ENCODE measurements at places on chromosomes 5 and 9. TPM values are rescaled to one million over a fixed set of nuclear protein-coding genes. Genes with fewer than 3 reads are reported as not detected.

The SPINK4 gene
- total RNA-seq, result not detected

The PCDHGA10 gene
- total RNA-seq, result 9.7 TPM

The TNC gene
- total RNA-seq, result 1.0 TPM

The C9orf72 gene
- 56.8 TPM for total RNA-seq

The DDX4 gene
- total RNA-seq, result not detected

DNA sequence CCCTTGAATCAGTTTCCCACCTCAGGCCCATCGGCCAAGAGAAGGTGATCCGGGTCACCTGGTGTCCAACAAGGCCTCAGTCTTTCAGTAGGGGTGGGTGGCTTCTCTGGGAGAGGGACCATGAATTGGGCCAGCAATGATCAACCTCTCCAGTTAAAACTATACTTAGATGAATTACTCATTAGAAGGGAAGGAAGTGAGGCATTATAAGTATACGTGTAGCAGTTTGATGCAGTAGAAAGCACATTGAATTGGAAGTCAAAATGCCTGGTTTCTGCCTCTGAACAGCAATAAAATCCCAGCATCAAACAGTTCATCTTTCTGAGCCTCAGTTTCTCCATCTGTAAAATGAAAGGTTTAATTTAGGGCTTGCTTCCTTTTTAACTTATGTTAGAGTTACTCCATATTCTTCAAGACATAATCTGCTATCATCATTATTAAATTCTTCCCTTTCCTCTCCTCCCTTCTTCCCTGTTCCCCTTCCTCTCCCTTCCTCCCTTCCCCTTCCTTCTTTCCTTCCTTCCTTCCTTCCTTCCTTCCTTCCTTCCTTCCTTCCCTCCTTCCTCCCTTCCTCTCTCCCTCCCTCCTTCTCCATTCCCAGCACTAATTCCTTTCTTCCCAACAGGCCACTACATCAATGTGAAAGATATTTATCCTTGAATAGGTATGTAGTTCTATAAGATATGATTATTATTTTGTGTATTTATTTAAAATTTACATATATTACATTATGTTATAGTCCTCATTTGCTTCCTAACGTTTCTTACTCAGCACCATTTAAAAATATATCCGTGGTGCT, 18.6 kb upstream of the TMEM174 start:
- H3K4me3 ChIP-seq, result no peak overlapping the region
- H3K27ac ChIP-seq, result no peak overlapping the region
- H3K4me1 ChIP-seq, result peaks cover 26% of the 10 kb centered on the region
- no peak for DNase-seq
- no peaks in the 10 kb centered on the region for H3K36me3 ChIP-seq

- H3K4me3 ChIP-seq, result no peak overlapping the region
- no peaks in the 10 kb centered on the region for H3K36me3 ChIP-seq
- no peaks in the 10 kb centered on the region for H3K4me1 ChIP-seq
- no peak overlapping the region for H3K27ac ChIP-seq
Measured at GRCh38 chr9:78620303-78620702, 323.4 kb downstream of the PSAT1 start.

- DNase-seq, result peak; percentile 14
- no peak overlapping the region for H3K27ac ChIP-seq
- no peaks in the 10 kb centered on the region for H3K4me1 ChIP-seq
- H3K36me3 ChIP-seq, result no peaks in the 10 kb centered on the region
- H3K4me3 ChIP-seq, result no peak overlapping the region
- H3K27me3 ChIP-seq, result no peaks in the 10 kb centered on the region
Measured at GRCh38 chr9:38182321-38182720, 113.3 kb upstream of the SHB start.

GRCh38 chr5:10518347-10518746, 45.5 kb upstream of the ANKRD33B start:
- no peak for DNase-seq
- H3K4me3 ChIP-seq, result no peak overlapping the region
- peaks cover 11% of the 10 kb centered on the region for H3K4me1 ChIP-seq
- H3K36me3 ChIP-seq, result no peaks in the 10 kb centered on the region

- no peaks in the 10 kb centered on the region for H3K4me1 ChIP-seq
- H3K4me3 ChIP-seq, result no peak overlapping the region
- no peaks in the 10 kb centered on the region for H3K27me3 ChIP-seq
- no peak overlapping the region for H3K27ac ChIP-seq
- no peaks in the 10 kb centered on the region for H3K36me3 ChIP-seq
Measured at GRCh38 chr5:178757049-178757809, 26.8 kb upstream of the ZNF354A start.

GRCh38 chr5:133882846-133883245, 85.6 kb downstream of the C5orf15 start:
- no peak for DNase-seq
- H3K4me1 ChIP-seq, result no peaks in the 10 kb centered on the region
- H3K27me3 ChIP-seq, result no peaks in the 10 kb centered on the region

- peaks cover 6% of the 10 kb centered on the region for H3K4me1 ChIP-seq
- peak overlapping the region; percentile 51 for H3K27ac ChIP-seq
- peak; percentile 91 for DNase-seq
- no peak overlapping the region for H3K4me3 ChIP-seq
- H3K36me3 ChIP-seq, result peaks cover 37% of the 10 kb centered on the region
- no peaks in the 10 kb centered on the region for H3K27me3 ChIP-seq
Measured at GRCh38 chr5:179870403-179870903, 11.8 kb upstream of the MRNIP start.

- H3K4me1 ChIP-seq, result no peaks in the 10 kb centered on the region
- no peaks in the 10 kb centered on the region for H3K36me3 ChIP-seq
- DNase-seq, result no peak
- H3K4me3 ChIP-seq, result no peak overlapping the region
- H3K27me3 ChIP-seq, result no peaks in the 10 kb centered on the region
Measured at GRCh38 chr5:174175716-174176268, 130.3 kb downstream of the NSG2 start.

- H3K27ac ChIP-seq, result no peak overlapping the region
- peaks cover 7% of the 10 kb centered on the region for H3K4me1 ChIP-seq
- H3K4me3 ChIP-seq, result no peak overlapping the region
Measured at GRCh38 chr9:83620841-83621636, 1.9 kb upstream of the IDNK start.

DNA sequence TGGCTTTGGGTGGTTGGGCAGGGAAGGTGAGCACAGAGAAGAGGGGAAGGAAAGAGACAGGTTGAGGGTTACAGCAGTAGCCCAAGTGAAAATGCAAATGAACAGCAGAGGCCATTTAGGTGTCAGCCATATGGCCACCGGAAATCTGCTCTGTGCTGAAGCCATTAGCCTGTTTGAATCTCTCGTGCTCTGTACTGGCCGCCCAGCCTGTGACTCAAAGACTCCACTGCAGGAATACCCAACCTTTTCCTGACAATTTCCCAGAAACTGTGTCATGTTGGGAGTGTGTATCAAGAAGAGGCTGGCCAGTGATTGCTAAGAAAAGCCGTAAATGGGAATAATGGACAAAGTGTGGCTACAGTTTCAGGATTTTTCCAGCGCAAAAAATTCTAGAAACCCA, 35.9 kb upstream of the RAI14 start:
- no peak overlapping the region for H3K4me3 ChIP-seq
- H3K27ac ChIP-seq, result no peak overlapping the region
- H3K4me1 ChIP-seq, result no peaks in the 10 kb centered on the region
- no peaks in the 10 kb centered on the region for H3K27me3 ChIP-seq

DNA sequence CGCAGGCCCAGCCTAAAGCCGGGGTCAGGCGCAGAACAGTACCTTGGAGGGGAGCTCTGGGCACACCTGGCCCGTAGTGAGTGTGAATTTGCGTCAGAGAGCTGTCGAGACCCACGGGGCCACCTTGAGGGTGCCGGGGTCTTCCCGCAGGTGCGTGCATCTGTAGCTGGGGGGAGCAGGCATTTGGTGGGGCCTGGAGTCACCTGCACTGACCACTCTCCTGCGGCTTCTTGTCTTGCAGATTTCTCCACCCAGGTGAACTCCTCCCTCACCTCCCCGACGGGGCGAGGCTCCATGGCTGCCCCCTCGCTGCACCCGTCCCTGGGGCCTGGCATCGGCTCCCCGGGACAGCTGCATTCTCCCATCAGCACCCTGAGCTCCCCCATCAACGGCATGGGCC, 75.1 kb downstream of the RXRA start:
- H3K36me3 ChIP-seq, result peaks cover 8% of the 10 kb centered on the region
- no peak overlapping the region for H3K27ac ChIP-seq
- peaks cover 50% of the 10 kb centered on the region for H3K4me1 ChIP-seq
- no peak for DNase-seq
- no peaks in the 10 kb centered on the region for H3K27me3 ChIP-seq

DNA sequence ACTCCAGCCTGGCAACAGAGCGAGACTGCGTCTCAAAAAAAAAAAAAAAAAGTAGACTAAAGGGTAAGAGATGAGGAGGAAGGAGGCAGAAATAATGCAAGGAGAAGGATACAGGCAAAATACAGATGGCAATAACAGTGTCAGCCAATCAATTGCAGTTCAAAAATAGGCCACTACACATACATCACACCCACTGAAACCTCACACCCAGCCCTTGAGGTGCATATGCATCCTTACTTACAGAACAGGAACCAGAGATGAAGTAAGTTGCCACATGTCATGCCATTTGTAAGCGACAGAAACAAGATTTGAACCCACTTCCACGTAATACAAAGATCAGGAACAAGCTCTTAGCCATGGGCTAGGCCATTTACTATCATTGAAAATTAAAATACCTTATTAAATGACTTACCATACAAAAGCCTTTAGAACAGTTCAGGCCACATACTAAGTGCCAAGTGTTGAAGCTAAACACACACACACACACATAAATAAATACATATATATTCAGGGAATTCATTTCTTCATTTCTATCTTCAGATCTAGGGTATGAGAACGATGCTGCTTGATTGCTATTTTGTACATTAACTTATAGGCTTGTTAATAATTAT, 98.4 kb downstream of the FNBP1 start:
- peak overlapping the region; percentile 15 for H3K27ac ChIP-seq
- no peaks in the 10 kb centered on the region for H3K36me3 ChIP-seq
- DNase-seq, result no peak

GRCh38 chr5:102815540-102816332, 60.6 kb downstream of the PAM start:
- no peaks in the 10 kb centered on the region for H3K27me3 ChIP-seq
- H3K27ac ChIP-seq, result no peak overlapping the region
- H3K36me3 ChIP-seq, result no peaks in the 10 kb centered on the region
- H3K4me1 ChIP-seq, result peaks cover 7% of the 10 kb centered on the region
- DNase-seq, result no peak

DNA sequence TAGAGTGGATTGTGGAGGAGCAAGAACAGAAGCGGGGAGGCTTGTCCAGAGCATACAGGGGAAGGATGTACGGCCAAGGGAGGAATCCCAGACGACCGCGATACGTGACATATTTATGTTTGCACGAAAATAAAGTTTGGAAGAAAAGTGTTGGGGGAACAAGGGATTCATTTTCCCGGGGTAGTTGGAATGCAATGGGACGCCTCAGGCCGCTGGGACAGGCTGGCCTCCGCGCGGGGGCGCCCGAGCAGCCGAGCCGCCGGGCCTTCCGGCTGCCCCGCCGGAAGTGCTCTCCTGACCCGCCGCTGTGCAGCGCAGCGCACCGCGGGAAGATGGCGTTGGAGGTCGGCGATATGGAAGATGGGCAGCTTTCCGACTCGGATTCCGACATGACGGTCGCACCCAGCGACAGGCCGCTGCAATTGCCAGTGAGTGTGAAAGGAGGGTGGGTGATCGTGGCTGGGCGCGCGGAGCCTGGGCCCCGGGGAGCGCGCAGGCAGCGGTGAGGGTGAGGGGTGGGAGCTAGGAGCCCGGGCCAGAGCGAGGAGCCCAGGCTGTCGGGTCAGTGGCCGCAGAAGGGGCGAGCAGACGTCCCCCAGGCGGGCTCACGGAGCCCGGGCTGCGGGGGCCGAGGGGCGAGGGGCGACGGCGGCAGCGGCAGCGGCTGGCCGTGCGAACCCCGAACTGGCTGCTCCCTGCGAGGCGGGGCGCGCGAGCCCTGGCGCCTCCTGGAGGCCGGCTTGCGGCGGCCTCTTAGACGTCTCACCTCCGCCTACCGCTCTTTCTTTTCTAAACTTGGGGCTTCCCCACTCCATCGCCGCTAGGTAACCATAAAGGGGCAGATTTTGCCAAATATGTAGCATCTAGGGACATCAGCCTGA, at the start of gene PHAX:
PHAX (plus strand) TSS at position 317 of the 881 bp plus-strand sequence; CDS start at position 333, 16 bp downstream.
- H3K4me3 ChIP-seq, result peak within 1 kb of the TSS; percentile 98
- peaks cover 12% of the 10 kb centered on the region for H3K36me3 ChIP-seq
- peaks cover 21% of the 10 kb centered on the region for H3K4me1 ChIP-seq
- peak; percentile 74 for DNase-seq
